ENCODE measurements at places on chromosomes 4 and X. TPM values are rescaled to one million over a fixed set of nuclear protein-coding genes. Genes with fewer than 3 reads are reported as not detected.

- no peaks in the 10 kb centered on the region for H3K4me1 ChIP-seq
- no peak overlapping the region for H3K4me3 ChIP-seq
- no peaks in the 10 kb centered on the region for H3K36me3 ChIP-seq
Observed at GRCh38 chr4:1569461-1570151, 114.5 kb downstream of the FAM53A start.

- peak; percentile 33 for DNase-seq
- H3K27ac ChIP-seq, result peak overlapping the region; percentile 94
- H3K27me3 ChIP-seq, result no peaks in the 10 kb centered on the region
- H3K36me3 ChIP-seq, result peaks cover 2% of the 10 kb centered on the region
Observed at GRCh38 chr4:6909970-6910339, 329 bp downstream of the TBC1D14 start.

DNA sequence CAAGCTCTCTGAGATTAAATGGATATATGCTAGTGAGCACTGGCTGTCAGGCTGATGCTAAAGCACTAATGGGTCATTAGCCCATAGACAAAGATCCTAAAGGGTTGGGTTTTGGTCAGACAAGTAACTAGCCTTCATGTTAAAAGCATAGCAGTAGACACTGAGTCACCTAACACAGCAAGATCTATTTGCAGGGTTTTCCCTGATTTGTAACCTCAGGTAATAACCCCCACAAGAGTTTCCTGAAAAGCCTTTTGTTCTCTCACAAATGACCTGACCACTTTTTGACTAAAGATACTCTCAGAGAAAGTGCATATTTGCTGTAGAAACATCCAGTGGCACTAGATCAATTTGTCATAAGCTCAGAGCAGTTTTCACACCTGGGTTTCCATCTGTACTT is 251.1 kb upstream of the TEX13A start:
- H3K27me3 ChIP-seq, result no peaks in the 10 kb centered on the region
- H3K4me3 ChIP-seq, result no peak overlapping the region
- no peak for DNase-seq
- no peaks in the 10 kb centered on the region for H3K36me3 ChIP-seq
- no peak overlapping the region for H3K27ac ChIP-seq

DNA sequence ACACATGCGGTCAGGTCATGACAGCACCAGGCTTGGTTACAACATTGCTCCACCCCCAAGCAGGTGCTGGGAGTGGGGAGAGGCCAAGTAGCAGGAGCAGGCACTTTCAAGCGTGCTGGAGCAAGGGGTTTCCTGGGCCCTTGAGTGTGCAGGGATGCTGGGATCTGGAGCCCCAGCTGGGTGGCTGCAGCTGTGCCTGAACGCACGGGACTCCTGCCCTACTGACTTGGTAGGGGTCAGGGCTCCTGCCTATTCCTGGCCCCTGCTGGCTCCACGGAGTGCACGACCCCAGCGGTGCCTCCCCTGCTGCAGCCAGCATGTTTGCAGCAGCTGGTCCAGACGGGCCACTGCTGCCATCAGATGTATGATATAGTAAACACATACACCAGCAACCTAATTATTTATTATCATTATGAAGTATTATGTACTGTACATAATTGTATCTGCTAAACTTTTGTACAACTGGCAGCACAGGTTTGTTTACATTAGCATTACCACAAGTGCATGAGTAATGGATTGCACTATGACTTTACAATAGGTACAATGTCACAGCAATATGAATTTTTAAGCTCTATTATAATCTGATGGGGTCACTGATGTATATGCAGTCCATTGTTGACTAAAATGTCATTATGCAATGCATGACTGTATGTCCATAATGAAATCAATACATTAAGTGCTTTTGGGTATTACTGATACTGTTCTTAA is 620.6 kb downstream of the RAPGEF2 start:
- no peaks in the 10 kb centered on the region for H3K4me1 ChIP-seq
- no peak for DNase-seq
- no peaks in the 10 kb centered on the region for H3K27me3 ChIP-seq
- no peak overlapping the region for H3K27ac ChIP-seq
- no peaks in the 10 kb centered on the region for H3K36me3 ChIP-seq

DNA sequence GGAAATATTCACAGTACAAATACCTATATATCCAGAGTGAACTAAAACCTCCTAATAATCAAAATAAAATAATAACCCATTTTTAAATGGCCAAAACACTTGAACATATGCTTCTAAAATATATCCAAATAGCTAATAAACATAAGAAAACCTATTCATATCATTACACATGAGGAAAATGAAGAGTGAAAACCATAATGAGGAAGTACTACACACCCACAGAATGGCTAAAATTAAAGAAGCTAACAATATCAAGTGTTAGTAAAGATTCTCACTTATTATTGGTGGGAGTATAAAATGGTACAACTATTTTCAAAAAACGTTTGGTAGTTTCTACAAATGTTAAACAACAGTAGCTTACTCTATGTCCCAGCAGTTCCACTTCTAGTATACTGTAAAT is 92.1 kb downstream of the KLHL13 start:
- H3K4me3 ChIP-seq, result no peak overlapping the region
- H3K4me1 ChIP-seq, result no peaks in the 10 kb centered on the region
- H3K27me3 ChIP-seq, result no peaks in the 10 kb centered on the region
- H3K27ac ChIP-seq, result no peak overlapping the region

- no peaks in the 10 kb centered on the region for H3K4me1 ChIP-seq
- H3K27me3 ChIP-seq, result no peaks in the 10 kb centered on the region
- no peaks in the 10 kb centered on the region for H3K36me3 ChIP-seq
- DNase-seq, result no peak
- no peak overlapping the region for H3K27ac ChIP-seq
Observed at GRCh38 chrX:23012162-23012561, 12.4 kb downstream of the DDX53 start.

The KCNIP4 gene
- total RNA-seq, result not detected

The EVC2 gene
- total RNA-seq, result 0.32 TPM

The ADGRG2 gene
- total RNA-seq, result not detected

The CDKL2 gene
- total RNA-seq, result 0.16 TPM
